ENCODE measurements at places on chromosomes 7 and 10.

DNA sequence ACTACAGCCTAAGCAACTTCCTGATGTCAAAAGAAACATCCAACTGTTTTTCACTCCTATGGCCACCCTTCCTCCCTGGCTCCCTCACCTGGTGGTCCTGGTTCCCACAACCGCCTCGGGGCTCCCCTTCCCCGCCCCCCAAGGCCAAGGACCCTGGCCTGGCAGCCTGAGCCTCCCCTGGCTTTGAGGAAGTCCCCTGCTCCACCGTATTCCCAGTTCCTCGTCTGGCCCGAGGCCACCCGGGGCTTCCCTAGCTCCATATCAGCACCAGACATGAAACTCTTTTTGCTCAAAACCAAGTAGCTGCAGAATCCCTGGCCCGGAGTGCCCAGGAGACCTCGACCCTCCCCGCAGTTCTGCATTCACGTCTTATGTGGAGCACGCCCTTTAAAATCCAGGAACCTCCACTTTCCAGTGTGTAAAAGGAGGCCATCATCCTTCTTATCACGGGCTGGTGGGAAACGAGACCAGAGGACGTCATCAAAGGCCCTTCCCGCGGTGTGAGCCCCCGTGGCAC is 82.9 kb downstream of the PRKAG2 start:
- no peak for DNase-seq

GRCh38 chr7:105496521-105496920 is 25.6 kb downstream of the PUS7 start:
- no peak for DNase-seq

DNA sequence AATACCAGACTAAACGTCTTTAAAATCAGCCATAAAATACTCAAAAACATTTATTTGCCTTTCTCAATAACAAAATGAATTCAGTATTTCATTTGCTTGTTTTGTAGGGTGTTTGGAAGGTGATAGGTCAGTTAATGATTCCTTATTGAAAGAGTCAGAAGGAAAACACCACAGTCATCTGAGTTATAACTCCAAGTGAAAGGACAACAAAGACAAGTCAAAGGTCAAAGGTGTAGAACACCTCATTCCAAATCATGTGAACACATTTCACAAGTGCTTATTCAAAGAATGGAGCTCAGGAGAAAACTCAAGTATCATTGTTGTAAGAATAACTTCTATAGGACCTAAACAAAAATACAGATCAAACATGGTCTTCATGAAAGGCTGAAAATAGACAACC is 318.6 kb upstream of the PHF14 start:
- DNase-seq, result no peak

GRCh38 chr7:128082431-128082830 is 51.2 kb upstream of the LRRC4 start:
- no peak for DNase-seq

GRCh38 chr7:105389088-105389650 is 448 bp upstream of the SRPK2 start:
- DNase-seq, result peak; percentile 58

GRCh38 chr10:50623663-50624412 is at the start of gene SGMS1:
TSS of gene SGMS1 (minus strand) at chr10:50623956. CDS start at chr10:50344114, 279,842 bp downstream.
- DNase-seq, result peak; percentile 87

DNA sequence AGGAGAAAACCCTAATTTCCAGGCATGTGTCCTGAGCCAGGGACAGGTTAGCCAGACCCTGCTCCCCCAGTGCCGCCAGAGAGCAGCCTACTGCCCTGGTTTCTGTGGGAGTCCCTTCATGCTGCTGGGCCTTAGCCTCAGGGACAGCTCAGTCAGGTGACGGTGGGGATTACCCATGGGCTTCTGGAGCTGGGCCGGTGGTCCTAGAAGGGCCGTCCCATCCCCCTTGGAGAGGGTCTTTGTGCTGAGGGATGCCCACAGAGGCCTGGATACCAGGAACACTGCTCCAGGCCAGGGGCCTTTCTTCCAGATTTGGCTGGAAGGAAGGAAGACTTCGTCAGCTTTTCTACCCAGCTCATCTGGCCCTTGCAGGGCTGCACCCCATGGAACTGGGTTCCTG is 71.4 kb upstream of the ZNF722 start:
- no peak for DNase-seq

GRCh38 chr10:44995914-44996669 is 4.6 kb upstream of the ZNF22 start:
- no peak for DNase-seq

- DNase-seq, result no peak
These were observed 4.1 kb downstream of the OR2F1 start for GRCh38 chr7:143958781-143959180.

DNA sequence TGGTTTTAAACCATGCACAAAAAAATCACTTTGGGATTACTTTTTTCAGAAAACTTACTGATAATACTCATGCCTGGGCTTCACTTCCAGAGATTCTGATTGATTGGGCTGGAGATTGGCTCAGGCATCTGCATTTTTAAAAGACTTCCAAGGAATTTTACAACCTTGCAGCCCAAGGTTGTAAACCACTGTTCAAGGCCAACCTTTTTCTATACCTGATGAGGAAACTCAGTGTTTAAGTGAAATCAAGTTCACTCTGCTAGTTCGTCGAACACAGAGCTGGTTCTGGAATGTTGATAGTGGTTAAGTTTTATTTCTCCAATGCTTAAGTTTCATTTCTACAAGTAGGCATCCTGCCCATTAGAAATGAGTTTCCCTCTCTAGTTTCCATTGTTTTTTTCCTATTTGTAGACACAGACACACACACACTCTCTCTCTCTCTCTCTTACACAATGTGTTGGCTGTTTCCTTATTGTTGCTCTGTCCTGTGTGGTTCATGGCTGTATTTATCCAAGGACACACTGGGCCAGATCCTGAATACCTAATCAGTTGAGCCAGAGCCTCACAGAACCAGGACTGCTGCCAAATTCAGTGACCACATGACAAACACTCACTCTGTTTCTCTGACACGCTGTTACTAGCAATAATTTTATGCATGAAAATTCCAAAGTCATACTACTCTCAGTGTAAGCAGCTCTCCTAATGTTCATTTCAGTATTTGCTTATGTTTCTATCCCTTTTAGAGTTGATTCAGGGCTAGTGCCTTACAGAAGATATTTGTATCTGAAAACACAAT is 3.7 kb upstream of the IFIT1B start:
- no peak for DNase-seq

DNA sequence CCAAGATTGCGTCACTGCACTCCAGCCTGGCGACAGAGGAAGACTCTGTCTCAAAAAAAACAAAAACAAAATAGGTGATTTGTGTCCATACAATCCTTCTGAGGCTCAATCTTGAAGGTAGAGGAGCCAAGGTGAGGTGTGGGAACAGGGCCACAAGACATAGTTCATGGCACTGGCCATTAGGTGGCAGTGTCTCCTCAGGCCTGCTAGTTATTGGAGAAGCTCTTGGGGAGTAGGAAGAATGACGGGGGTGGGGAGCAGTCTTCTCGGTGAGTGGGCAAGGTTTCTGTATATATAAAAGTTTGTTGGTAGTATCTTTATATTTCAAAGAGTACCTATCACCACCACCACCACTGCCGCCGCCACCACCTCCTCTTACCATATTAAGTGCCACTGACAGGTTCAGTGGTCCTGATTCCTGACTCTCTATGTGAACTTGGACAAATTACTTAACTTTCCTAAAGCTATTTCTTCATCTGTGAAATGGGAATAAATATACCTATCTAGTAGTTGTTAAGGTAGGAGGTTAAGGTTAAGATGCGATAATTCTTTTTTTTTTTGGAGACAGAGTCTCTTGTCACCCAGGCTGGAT is 24.0 kb downstream of the CCSER2 start:
- DNase-seq, result peak; percentile 75

- no peak for DNase-seq
These were observed 4.9 kb downstream of the SMURF1 start for GRCh38 chr7:99139036-99139435.

DNA sequence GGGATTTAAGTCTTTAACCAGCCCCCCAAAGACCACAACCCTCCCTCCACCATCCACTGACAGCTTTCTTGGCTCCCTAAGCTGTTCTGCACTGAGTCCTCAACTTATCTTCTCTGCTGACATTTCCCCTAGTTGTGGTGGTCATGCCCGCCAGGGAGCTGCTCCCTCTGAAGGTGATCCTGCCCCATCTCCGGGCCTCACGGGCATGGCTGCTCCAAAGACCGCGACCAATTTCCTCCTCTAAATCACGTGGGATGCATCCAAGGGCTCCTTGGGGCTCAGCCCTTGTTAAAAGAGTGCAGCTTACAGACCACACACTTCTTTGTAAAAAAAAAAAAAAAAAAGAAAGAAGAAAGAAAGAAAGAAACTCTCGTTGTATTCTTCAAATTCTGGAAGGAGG is 27.1 kb upstream of the KLF6 start:
- DNase-seq, result no peak

DNA sequence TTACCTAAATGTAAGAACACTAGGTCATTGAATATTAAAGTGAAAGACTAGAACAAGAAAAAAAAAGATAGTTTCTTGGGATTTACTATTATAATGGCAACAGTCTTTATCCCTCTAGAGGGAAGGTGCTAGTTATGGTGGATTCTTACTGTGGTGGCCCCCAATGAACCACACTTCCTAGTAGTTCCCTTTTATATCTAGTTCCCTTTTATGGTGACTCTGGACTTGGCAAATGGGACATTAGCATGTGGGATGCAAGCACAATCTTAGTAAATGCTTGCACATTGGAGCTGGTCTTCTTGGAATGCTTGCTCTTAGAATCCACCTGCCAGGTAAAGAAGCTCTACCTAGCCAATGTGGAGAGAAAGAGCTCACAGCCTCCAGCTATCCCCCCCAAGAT is 430.2 kb downstream of the LRMDA start:
- DNase-seq, result no peak

- DNase-seq, result no peak
These were observed 25.5 kb upstream of the RBM33 start for GRCh38 chr7:155618708-155619633.

DNA sequence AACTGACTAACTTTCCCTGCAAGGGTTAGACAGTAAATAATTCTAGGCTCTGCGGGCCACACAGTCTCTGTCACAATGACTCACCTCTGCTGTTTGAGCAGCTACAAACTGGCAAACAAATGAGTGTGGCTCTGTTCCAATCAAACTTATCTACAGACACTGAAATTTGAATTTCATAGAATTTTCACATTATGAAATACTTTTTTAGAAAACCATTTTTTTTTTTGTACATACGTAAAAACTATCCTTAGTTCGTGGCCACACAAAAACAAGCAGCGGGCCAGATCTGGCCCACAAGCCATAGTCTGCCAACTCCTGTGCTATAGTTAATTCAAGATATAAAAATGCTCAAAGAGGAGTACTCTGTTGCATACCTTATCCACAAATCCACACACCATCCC is 32.6 kb downstream of the PIP4K2A start:
- no peak for DNase-seq

DNA sequence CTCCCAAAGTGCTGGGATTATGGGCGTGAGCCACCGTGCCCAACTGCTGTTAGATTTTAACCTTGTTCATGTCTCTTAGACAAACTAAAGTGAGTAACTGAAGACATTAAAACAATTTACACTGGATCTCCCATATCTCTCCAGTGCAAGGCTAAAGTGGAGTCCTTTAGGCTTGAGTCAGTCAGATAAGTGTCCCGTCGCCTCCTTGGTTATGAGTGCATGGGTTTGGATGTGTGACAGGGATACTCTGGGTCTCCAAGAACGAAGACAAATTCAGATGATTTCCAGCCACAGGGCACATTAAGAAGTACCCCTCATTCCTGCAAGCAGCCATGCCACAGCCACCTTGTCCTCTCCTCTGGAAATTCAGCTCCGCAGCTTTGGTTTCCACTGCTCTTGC is 66.1 kb upstream of the PDZD8 start:
- no peak for DNase-seq

DNA sequence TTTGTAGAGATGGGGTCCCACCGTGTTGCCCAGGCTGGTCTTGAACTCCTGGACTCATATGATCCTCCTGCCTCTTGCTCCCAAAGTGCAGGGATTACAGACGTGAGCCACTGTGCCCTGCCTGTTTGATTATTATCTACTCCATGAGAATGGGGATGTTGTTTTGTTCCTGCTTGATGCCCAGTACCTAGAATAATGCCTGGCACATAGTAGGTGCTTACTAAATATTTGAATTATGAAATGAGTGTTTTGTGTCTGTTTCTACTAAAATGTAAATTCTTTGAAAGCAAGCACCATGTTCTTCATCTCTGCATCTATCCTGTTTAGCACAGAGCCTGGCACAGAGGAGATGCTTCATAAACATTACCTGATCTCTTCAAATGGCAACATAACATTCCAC is 40.9 kb downstream of the ZNF783 start:
- no peak for DNase-seq

GRCh38 chr7:102914585-102914984 is 1.8 kb downstream of the LRRC17 start:
- no peak for DNase-seq

DNA sequence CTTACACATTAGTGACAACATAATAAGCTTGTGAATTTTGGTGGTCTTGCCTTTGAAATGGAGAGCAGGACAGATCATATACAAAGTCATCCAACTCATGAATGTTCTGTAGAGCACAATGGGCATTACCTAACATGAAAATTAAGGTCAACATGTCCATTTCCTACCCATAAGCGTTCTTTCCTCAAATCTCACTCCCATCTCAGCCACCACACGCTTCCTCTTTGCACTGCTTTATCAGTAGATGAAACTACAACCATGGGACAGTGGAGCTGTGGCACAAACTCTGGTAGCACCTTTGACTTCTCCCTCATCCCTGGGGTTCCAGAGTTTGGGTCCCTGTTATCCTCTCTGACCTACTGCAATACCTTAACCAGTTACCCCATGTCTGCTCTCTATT is 2.2 kb downstream of the PON2 start:
- no peak for DNase-seq

DNA sequence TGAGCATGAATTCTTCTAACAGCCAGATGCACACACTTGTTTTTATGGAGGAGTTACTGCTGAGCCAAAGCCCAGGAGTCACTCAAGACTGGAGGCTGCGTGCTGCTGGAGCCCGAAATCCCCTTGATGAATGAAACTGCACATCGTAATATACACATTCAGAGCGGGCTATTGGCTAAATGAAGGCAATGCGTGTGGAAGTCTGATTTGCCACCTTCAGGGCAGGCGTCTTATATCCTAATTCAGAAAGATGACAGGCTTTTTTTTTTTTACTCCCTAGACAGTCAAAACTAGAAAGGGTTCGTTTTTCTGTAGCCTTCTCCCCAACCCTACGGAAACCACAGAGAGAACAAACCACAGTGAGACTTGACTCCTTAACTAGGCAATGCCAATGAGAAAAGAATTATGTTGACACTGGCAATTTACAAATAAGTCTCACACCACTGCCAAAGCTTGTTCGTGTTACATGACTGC is 227.2 kb upstream of the KLF14 start:
- peak; percentile 83 for DNase-seq

All from activated T-cell treated with anti-CD3 and anti-CD28 coated beads, Interleukin-2, amount 50 U/mL, for 48 hours (primary cell).